Astrocyte (in vitro differentiated cells and primary cell): ENCODE measurements at places on chromosomes 3 and 15.

DNA sequence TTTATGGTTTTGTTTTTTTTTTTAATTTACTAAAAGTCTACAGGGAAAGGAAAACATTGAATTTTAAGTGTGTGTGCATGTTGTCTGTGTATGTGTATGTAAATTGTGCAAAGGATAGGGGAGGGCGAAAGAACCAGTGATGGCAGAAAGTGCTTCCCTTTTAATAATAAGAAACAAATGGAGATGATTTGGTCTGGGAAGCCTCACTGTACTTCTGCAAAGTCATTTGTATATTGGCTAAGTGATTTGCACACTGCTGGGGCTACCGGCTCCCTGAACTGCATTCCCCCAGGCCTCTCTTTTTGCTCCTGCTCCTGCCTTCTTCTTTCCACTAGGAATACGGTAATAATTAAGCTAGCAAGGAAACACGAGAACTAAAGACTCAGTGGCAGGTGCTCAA is 101.2 kb downstream of the CD47 start:
- DNase-seq = no peak

DNA sequence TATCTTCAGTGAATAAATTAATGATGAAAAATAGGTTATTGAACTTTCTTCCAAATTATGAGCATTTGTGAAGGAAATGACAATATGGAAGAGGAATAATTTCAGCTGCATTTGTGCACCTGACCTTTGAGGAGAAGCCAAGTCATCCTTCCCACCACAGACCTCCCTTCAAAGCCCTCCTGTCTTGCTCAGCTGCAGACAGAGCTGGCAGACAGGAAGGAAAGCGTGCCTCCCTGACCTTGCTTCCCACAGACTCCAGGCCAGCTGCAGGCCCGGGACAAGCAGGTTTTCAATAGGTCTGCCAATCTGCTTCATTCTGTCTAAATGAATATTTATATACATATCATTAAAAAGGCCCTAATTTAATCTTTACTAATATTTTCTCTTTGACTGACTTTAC is 152.9 kb upstream of the RBMS3 start:
- DNase-seq = peak; percentile 57

- no peak for DNase-seq
Observed at GRCh38 chr3:123406598-123406997, 42.3 kb downstream of the ADCY5 start.

- DNase-seq = peak; percentile 37
Observed at GRCh38 chr15:29815000-29815710, 7.1 kb downstream of the TJP1 start.

GRCh38 chr3:73433687-73434086 is 191.1 kb downstream of the PDZRN3 start:
- DNase-seq = no peak

GRCh38 chr3:135082706-135083105 is 287.6 kb downstream of the EPHB1 start:
- no peak for DNase-seq

DNA sequence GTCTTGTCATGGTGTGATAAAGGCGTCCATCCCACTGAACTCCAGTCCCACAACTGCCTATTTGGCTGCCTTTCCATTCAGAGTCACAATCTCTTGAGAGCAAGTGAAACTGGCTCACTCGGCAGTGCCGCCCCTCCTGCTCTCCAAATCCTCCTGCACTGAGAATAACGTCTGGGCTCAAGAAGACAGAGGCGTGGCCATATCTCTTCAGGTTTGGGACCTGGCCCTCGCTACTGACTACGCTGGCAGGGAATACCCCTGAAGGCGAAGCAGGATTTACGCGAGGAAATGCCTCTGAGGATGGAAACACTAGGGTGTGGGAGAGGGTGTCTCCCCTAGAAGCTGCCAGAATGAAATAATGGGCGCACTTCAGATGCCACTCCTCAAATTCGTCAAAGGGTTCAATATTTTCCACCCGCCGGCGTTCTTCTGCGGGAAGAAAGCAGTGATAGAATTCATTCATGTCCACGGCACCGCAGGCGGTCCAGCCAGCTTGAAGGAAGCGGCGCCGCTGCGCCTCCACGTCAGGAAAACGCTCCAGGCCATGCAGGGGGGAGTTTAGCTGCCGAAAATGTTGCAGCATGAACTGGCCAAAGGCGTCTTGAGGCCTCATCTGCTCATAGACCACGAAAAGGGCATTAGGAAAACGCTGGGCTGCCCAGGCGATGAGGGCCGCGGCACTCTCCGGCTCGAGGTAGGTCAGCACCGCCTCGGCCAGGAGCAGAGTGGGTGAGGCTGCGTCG is 985 bp downstream of the LCMT2 start:
- peak; percentile 36 for DNase-seq

DNA sequence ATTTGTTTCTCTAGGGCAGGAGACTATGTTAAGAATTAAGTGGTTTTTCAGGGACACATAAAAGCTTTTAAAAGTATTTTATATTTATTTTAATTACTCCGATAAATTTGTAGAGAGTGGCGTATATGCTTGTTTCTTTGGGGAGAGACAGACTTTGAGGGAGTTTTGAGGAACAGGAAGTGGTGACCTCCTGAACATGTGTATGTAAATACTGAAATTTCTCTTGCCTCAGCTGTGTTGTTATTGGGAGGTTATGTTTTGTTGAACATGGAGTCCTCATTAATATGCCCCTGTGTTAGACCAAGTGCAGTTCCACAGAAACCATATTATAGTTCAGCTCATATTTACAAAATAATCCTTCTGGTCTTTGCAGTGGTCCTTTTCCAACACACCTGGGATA is 41.8 kb upstream of the UTS2B start:
- DNase-seq = no peak

DNA sequence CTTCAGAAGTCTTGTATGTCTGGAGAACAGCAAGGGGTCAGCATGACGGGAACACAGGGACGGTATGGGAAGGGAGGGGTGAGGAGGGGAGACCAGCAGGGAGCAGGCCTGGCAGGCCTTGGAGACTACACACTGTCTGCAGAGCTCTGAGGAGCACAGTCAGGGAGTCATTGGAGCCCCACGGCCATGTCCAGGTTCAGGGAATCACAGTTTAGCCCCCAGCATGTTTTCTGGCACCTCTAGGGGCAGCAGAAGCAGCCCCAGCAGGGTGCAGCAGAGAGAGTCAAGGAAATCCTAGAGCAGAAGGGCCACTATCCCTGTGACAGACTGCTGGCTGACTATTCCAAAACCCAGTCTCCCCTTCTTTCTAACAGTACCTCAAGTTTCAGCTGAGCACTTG is 3.2 kb downstream of the LAMP3 start:
- DNase-seq = no peak

DNA sequence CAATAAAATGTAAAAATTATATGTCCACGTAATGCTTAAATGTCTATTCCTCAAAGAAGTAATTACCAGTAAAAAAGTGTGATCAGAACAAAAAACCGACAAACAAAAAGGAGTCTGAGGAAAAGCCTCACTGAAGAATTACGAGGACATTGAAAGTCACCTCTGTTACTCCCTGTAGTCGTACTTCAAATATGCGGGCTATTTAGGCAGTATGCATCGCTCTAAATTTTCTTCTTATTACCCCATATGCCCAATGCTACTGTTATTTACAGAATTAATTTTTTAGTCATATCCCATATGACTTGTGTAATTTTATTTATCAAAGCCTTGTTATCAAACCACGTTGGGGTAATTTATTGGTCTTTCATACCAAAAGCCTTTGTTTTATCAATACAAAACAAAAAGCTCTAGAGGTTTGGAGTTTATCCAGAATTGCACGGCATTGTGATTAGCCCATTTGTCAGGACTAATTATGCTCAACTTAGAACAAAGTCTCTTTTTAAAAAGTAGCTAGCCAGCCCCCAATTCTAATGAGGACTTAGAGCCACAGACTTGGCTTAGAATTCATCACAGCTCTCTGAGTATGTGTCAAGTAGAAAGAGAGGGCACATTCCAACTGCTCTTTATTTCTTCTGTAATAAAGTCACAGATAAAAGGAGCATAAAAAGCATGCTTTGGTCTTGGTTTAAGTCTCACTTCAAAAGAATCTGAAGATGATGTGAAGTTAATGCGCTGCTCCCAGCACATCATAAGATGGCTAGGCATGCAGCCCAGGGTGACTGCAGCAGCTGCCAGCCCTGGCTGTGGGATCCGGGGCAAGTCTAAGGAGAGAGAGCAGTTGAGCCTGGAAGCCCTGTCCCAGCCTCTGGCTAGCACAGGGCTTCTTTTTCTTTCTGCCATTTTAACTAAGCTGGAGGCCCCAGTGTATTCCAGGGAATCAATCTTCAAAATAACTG is 521.0 kb downstream of the GABRG3 start:
- peak; percentile 97 for DNase-seq

- peak; percentile 28 for DNase-seq
Observed at GRCh38 chr3:117063930-117064329, 354.4 kb downstream of the TUSC7 start.

GRCh38 chr3:99776516-99777209 is 41.0 kb upstream of the CMSS1 start:
- DNase-seq = peak; percentile 74

DNA sequence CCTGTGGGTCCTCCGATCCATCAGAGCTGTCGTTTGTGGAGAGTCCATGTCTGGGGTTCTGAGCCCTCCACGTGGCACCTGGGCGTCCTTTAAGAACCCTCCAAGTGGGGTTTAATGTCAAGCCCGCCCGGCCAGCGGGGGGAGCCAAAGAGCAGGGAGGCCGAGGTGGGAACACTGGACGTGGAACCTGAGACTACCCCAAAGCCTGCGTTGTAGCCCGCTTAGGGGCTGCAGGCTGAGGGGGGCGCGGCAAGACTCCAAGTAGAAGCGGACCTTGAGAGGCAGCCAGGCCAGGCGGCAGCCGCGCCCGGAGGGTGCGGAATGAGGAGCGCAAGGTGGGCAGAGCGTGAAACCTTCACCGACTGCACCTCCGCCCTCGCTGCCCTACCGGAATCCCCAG is 126.2 kb upstream of the ATP10A start:
- DNase-seq = no peak

GRCh38 chr15:85941186-85941855 is 138.3 kb upstream of the AGBL1 start:
- peak; percentile 96 for DNase-seq

DNA sequence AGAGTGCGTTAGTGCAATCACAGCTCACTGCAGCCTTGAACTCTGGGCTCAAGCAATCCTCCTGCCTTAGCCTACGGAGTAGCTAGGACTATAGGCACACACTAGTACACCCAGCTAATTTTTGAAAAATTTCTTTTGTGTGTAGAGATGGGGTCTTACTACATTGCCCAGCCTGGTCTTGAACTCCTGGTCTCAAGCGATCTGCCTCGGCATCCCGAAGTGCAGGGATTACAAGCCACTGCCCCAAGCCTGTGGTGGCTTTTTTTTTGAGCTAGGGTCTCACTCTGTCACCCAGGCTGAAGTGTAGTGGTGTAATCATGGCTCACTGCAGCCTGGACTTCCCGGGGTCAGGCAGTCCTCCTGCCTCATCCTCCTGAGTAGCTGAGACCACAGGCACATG is 17.1 kb downstream of the PCCB start:
- DNase-seq = no peak
